H9 (cell line): ENCODE measurements at places on chromosomes 4 and X. TPM values are rescaled to one million over a fixed set of nuclear protein-coding genes. Genes with fewer than 3 reads are reported as not detected.

DNA sequence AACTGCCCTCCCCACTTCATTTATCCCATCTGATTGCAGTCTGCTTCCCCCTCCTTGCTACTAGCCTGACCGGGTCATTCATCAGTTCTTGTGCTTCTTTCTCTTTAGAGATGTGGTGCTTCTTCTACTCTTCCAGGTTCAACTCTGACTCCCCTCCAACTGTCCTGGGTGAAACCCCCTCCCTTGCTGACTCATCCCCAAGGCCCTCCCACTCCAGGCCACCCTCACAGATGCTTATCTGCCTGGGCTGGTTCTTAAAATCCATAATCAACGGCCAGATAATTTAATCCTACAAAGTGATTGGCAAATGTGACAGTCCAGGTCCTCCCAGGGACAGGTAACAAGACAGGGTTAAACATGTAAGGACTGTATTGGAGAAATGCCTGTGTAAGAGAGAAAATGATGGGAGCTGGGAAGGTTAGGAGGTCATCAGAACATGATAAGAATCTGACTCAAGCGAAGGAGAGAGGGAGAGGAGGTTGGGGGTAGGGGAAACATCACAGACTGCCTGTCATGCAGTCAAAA, 182.8 kb upstream of the C1QTNF7 start:
- no peak for DNase-seq

GRCh38 chrX:150625875-150626274, 57.5 kb downstream of the MTM1 start:
- DNase-seq, result no peak

DNA sequence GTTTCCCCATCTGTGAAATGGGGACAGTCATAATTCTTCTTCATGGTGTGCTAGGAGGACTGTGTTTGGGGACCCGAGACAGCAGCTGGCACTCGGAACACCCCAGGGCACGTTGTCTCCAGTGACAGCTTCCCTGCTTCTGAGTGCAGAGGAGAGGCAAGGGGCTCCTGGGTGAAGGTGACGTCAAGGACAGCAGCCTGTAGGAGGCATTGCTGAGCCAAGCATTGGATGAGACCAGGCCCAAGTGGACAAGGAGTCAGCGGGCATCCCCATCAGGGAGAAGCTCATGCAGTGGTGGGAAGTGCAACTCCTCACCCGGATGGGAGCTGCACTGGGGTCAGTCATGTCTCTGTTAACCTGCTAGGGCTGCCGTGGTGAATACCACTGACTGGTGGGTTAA, 46.1 kb downstream of the EVC start:
- DNase-seq, result no peak

DNA sequence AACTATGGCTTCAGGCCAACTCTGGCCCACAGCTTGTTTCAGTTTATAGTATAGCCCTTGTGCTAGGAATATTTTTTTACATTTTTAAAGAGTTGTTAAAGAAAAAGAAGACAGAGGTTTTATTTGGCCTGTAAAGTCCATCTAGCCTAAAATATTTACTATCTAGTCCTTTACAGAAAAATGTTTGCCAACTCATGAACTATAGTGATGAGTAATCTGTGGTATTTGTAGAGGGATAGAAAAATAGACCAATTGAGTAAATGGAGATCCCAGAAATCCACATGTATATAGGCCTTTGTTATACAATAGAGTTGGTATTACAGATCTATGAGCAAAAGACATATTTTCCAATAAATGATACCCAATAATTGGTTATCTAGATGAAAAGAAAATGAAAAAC, 288.7 kb downstream of the PRDM5 start:
- no peak for DNase-seq

GRCh38 chr4:92952426-92952825, 648.7 kb downstream of the GRID2 start:
- DNase-seq, result no peak

The CD99 gene
- total RNA-seq, result 92.1 and 92.4 TPM in 2 replicates

- no peak for DNase-seq
Observed at GRCh38 chrX:37776283-37776986, 3.4 kb upstream of the CYBB start.

- DNase-seq, result no peak
Observed at GRCh38 chrX:66384722-66385121, 220.7 kb downstream of the HEPH start.

The PLAC8 gene
- 0.90 and 1.6 TPM in 2 replicates for total RNA-seq

The HMX1 gene
- total RNA-seq, result 0.26 and 0.31 TPM in 2 replicates

DNA sequence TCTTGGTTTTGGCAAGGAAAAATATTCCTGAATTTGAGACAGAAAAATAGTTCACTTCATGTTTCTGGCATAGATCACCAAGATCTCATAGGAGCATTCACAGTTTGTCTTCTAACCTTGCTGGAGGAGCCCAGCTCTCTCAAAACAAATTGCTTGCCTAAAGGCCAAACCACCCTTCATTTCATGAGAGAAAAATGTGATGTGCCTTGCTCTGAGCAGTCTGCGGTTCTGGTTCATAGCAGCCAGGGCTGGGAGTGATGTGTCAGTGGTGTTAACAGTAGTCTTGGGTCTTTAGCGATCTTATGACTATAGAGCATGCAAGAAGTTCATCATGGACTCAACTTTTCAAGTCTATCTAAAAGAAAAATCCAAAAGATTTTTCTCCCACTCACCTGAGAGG, 183.3 kb downstream of the DCLK2 start:
- no peak for DNase-seq
